Urinary bladder (tissue), 4 donors: ENCODE measurements at places on chromosomes 7 and 10. TPM values are rescaled to one million over a fixed set of nuclear protein-coding genes. Genes with fewer than 3 reads are reported as not detected.

The ANLN gene
- 66.0 TPM for total RNA-seq

The WIPF3 gene
- total RNA-seq = 0.95 TPM

The MEIG1 gene
- not detected for total RNA-seq

The TLX1 gene
- total RNA-seq = not detected

- no peak for DNase-seq
Observed at GRCh38 chr7:112965506-112965905, 121.1 kb downstream of the GPR85 start.

GRCh38 chr7:1716263-1717094 is 46.4 kb downstream of the ELFN1 start:
- no peak for DNase-seq

- DNase-seq = no peak
Observed at GRCh38 chr10:13473986-13474385, 54.8 kb downstream of the BEND7 start.

DNA sequence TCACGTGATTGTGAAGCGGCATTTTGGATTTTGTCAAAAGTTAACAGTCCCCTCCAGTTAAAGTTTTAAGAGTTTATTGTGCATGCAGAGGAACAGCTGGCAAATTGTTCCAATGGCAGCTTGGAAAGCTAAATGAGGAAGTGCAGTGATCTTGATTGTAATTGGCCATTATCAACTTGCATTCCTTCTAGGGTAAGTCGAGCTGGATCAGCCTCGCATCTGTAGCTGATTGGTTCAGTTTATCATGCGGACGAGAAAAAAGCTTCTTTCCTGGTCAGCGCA is 566 bp downstream of the ZNF789 start:
- DNase-seq = no peak
